ENCODE measurements at places on chromosomes 6 and 20.

DNA sequence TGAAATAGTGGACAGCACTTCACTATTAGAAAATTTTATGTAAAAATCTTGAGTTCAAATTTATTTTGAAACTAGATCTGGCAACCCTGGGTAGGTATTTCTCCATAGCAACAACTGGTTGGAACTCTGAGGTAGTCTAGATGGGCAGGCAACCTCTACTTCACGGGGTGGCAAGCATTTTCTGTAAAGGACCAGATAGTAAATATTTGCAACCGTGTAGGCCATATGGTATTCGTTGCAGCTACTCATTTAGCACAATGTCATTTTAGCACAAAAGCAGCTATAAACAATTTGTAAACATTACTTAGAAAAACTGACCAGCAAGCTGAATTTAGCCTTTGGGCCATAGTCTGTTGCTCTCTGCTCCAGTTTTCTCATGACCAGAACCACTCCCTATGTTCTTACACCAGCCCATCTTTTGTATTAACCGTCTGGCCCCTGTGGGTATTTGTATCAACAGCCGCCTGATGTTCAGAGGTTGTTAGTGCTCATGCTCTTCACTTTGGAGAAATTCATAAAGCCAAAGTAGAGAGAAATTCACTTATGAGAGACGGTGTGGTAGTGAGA is 29.2 kb downstream of the LGSN start:
- DNase-seq = no peak

DNA sequence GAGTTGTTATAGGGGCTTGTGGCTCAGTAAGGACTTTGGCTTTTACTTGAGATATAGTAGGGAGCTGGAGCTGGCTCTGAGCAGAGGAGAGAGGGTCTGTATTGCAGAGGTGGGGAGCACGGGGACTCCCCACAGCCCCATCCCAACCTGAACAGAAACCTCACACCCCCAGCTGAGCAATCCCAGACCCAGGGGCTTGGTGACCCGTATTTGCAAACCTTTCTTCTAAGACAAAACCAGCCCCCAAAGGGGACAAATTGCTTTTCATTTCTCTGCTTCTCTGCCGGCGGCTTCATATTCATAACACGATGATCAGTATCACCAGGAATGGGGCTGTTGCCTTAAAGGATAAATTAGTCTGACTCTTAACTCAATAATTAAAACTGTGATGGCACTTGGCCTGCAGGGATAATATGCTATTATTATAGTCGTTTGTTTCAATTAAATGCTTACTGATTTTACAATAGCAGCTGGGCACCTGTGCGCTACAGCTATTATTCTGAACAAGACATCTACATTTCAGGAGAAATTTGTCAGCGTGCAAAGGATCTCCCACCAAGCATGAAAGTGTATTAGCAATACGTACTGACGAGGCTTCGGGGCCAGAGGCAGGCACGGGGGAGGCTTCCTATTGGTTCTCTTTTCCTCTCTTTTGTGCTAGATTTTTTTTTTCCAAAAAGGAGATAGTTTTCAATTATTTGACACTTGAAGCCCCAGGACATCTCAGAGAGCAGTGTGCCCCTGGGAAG is 118.1 kb downstream of the TOX2 start:
- no peak for DNase-seq

DNA sequence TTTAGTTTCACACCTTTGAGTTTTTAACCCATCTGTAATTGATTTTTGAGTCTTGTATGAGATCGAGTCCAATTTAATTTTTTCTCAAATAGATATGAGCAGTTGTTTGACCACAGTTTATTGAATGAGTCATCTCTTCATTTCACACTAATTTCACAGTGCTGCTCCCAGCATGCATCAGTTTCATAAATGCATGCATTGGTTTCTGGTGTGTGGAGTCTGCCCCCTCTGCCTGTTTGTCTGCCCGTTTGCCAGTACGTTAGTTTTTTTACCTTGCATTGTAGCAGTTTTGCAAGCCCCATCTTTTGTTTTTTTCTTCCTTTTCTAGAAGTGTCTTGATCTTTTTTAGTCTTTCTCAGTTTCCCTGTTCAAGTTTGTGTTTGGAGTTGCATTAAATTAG is 11.9 kb downstream of the SLX4IP start:
- DNase-seq = peak; percentile 70

DNA sequence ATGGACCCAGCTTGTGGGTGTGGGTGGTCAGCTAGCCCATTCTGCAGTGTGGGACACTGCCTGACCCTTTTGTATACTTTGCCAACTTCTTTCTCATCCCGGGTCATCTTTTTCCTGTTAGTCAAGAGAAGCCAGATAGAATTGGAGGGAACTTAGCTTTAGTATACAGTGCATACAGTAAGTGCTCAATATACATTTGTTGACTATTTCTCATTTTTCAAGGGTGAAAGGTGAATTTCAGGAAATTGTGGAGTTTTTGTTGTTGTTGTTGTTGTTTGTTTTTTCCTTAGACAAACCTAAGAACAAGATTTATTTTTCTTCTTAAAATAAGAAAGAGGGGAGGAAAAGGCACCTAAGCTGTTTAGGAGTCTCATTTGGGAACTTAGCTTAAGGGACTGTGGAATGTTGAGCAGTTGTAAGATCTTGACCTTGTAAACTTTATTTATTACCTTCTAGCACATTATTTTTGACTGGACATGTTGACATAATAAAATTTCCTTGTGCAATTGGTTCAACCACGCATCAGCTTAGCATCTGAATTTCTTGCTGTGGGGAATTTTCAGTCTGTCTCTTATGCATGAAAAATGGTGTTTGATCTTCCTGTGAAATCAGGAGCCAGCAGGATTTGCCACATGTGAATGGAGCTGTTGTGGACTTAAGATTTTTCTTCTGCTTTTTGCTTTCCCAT is 113.6 kb downstream of the ARID1B start:
- DNase-seq = no peak

GRCh38 chr20:15700147-15700765 is 873.0 kb downstream of the KIF16B start:
- no peak for DNase-seq

DNA sequence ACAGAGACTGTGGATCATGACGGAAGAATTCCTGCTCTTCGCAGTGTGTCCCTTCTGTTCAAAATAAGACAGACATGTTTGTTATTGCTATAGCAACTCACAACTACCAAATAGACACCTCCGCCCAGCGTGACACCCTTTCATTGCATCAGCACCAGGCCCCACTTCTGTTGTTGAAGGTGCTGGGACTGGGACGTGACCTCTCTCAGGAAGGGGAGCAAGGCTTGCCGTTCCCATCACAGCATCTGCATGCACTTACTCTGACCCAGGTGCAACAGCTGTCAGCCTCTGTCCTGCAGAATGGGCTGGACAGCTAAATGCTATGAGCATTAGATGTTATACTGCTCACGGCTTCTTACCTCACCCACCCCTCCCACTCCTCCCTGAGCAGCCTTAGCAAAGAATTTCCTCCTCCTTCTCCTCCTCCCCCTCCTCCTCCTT is 94.1 kb downstream of the DACT2 start:
- DNase-seq = no peak

- no peak for DNase-seq
These were observed 699 bp upstream of the HSPA1B start for GRCh38 chr6:31826793-31827285.

- DNase-seq = no peak
These were observed 3.3 kb downstream of the VEGFA start for GRCh38 chr6:43773050-43773979.

DNA sequence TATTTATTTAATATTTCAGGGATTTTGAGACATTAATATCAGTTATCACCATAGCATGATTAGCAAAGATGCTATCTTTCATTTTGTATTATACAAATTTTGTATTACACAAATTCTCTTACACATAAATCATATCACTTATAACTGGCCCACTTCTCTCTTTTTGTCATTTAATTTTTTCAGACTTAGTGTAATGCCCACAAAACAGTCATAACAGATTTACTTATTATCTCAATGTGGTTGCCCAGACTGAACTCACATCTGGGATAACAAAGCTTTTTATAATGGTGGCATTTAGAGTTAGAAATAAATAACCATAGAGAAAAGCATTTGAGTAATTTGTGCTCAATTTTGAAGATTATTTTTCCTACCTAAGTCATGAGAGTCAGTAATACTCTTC is 148.3 kb downstream of the TFAP2B start:
- no peak for DNase-seq

- DNase-seq = no peak
These were observed 70.4 kb downstream of the PLAGL1 start for GRCh38 chr6:143937668-143937970.

DNA sequence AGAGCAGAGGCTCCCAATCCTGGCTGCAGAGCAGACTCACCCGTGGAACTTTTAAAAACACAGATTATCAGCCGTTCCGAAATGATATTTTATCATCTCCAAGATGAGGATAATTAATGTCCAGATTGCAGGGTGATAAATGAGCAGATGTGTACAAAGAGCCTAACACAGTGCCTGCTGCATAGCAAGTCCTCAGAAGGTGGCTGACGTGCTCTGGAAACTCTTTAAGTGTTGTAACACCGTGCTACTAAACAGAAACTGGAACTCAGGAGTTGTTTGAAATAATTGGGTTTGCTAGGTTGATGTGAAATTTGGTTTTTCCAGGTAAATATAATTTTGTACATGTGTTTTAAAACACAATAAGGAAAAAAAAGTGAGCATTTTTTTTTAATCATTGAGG is 118.0 kb downstream of the ARMC2 start:
- peak; percentile 19 for DNase-seq

DNA sequence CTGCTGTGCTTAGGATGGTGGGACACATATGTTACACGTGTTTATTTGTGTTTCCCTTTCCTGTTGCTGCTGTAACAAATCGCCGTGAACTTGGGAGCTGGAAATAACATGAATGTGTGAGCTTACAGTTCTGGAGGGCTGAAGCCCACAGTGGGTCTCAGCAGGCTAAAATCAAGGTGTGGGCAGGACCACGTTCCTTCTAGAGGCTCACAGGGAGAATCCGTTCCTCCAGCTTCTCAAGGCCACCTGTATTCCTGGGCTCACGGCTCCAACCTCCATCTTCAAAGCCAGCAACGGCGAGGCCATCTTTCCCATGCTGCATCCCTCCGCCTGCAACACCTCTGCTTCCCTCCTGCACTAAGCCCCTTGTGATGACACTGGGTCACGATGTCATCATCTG is 27.4 kb upstream of the PTGIS start:
- no peak for DNase-seq

- no peak for DNase-seq
These were observed 51.2 kb upstream of the UBR2 start for GRCh38 chr6:42512579-42512978.

DNA sequence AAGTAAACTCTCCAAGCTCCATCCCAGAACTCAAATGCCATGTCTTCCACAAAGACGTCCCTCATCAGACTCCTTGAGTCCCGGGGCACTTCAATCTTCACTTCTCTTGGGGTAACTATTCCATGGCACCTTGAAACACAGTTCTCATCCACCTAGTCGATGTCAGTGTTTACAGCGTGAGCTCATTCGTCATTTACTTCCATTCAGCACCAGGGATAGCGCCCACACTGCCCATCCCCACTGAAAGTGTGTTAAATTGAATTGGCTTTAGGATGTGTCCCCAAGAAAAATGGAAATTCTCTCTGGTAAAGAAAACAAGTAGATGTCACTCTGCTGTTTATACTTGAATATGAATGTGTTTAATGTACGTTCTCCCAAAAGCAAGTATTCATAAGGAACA is 31.3 kb downstream of the KCNK15 start:
- no peak for DNase-seq

- DNase-seq = no peak
These were observed 313.7 kb downstream of the FOXC1 start for GRCh38 chr6:1923449-1923848.

GRCh38 chr6:127952831-127953230 is 52.0 kb upstream of the THEMIS start:
- DNase-seq = no peak

DNA sequence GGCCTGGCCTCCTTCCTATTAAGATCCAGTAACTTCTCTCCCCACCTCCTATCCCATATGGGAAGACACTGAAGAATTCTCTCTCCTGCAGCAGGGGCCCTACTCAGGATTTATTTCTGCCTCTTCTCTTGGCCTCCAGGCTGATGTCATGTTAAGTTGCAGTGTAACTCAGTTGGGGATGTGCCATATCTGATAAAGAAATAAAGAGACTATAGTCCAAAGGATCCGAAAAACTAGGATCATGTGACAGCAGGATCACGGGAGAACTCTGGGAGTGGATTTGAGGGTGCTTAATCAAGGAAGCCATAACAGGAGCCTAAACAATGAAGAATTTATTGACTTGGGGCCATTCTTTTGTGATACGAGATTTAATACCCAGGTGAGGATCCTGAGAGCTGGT is 38.5 kb upstream of the TGM6 start:
- no peak for DNase-seq

DNA sequence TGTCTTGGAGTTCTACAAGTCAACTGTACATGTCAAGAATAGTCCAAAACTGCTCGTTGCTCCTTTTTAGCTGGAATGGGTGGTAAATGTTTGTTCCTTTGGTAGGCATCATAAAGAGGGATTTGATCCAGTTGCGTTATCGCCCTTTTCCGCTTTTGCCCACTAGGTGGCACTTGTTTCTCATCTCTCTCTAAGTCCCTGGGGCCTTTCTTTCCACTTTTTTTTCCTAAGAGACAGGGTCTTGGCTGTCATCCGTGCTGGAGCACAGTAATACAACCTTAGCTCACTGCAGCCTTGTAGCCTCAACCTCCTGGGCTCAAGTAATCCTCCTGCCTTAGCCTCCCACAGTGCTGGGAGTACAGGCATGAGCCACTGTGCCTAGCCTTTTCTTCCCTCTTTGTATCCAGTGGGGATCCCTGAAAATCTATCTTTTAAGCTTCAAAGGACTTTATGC is 20.7 kb downstream of the GTPBP2 start:
- DNase-seq = peak; percentile 37

DNA sequence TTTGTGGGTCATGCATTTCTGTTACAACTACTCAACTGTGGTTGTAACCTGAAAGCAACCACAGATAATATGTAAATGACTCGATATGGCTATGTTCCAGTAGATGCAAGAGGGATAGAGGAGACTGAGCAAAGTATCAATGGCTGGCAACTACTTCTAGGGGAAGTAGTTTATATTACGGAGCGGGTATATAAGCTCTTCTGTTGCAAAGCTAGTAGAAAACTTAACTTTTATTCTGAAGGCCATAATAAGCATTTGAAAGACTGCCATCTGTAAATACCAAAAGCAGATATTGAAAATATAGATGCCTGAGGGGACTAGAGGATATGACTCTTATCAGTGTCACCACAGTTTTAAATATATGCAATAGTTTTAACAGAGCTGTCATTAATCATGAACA is 655.3 kb downstream of the PHF3 start:
- DNase-seq = no peak

DNA sequence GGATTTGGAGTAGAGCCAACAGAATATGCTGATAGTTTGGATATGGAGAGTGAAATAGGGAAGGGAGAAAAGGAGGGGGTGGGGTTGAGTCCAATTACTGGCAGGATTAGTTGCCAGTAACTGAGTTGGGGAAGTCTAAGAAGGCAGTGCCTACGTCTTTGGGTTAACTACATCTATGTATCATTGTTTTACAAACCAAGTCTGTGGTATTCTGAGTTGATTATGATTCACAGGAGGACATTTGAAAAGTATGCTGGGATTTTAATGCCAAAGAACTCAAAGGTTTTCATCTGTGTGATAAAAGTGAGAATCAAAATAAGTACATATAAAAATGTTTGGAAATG is 14.7 kb downstream of the DSE start:
- no peak for DNase-seq

Data from HL-60 (cell line).